ENCODE measurements at places on chromosomes 1 and 21.

- DNase-seq, result no peak
Observed at GRCh38 chr21:39065917-39066316, 117.3 kb downstream of the PSMG1 start.

DNA sequence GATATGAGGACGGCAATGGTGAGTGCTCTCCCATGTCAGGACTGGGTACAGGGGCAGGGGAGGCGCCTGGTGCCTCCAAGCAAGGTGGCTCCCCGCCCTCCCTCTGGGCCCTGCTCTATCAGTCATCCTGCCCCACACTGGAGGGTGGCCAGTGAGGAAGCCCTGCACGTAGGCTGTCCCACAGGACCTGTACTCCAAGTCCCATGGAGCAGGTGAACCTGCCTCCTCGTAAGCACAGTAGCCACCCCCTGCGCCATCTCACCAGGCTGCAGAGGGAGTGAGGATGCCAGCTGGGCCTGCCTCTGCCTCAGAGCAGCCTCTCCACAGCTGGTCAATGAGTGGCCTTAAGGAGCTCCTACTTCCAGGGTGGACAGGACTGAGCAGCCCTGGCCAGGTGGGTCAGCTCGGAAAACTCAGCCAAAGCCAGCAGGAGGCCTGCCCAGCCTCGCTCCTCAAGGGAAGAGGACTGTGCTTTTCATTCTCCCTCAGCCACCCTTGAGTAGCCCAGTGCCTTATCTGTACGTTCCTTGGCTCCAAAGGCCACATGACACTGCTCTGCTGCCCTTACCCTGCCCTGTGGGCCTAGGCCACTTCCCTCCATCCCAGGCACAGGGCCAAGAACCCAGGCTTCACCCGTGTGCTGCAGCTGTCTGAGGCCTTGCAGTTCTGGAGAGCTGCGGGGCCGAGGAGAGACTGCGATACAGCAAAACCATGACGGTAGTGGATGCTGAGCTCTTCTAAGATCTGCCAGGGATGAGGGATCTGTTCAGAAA lies 39.6 kb downstream of the SLC45A1 start:
- no peak for DNase-seq

- no peak for DNase-seq
Observed at GRCh38 chr1:243469497-243469896, 213.7 kb downstream of the SDCCAG8 start.

- DNase-seq, result no peak
Observed at GRCh38 chr1:93851327-93851712, 27.7 kb downstream of the DNTTIP2 start.

- DNase-seq, result peak; percentile 49
Observed at GRCh38 chr1:24910751-24911650, 19.1 kb downstream of the RUNX3 start.

DNA sequence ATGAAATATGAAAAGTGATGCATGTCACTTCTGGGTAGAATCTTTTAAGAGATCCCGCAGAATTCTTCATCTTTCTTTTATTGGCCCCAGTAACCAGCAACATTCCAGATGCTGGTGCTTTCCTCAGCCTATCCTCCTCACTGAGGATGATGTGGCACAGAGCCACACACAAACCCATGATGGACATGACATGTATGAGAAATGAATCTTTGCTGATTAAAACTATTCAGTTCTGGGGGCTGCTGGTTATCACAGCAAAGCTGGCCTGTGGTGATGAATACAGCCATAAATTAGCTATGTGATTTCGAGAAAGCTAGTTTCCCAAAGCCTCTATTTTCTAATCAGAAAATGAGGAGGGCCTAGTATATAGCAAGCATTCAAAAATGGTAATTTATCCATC lies 8.3 kb upstream of the ERICH3 start:
- no peak for DNase-seq

DNA sequence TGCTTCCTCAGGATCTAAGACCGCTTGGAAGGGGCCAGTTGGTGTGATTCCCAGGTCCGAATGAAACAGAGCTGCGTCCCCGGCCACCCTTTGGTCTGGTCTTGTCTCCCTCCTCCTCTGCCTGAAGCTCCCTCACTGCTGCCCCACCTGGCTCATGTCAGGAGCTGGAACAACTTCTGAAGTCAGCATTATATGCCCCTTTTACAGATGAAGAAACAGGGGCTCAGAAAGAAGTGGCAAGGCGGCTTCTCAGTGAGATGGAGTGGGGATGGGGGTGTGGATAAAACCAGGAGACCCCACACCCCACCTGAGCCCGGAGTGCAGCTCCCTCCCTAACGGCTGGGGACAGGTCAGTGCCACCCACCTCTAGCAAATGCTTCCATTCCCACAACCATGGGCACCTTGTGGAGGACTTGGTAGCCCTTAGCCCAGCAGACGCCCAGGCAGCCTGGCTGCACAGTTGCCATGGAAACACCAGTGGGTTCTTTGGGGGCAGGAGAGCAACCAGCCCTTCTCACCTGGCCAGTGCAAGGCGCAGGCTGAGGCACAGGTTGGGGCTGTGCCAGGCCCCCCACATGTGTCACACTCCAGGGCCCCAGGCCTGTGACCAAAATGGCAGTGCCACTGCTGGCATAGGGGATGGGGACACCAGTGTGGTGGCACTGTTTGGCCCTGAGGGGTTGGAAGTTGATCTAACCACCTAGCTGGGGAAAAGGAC lies 31.9 kb upstream of the ECE1 start:
- no peak for DNase-seq

GRCh38 chr1:215517441-215517891 lies 49.6 kb upstream of the KCTD3 start:
- DNase-seq, result peak; percentile 87

DNA sequence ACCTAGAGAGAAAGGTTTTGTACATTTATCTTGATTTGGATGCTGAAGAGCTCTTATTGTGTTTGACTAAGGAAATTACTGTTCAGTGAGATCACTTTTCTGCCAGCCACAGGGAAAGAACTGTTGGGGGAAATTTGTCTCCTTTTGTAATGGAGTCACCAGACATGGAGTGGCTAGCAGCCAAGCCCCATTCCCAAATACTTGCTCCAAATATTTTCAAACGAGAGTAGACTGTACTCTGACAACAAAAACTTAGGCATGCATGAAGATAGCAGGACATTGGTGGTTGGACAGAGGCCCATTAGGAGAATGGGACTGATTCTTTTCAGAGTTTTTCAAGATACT lies 21.1 kb downstream of the IPO9 start:
- DNase-seq, result peak; percentile 96

DNA sequence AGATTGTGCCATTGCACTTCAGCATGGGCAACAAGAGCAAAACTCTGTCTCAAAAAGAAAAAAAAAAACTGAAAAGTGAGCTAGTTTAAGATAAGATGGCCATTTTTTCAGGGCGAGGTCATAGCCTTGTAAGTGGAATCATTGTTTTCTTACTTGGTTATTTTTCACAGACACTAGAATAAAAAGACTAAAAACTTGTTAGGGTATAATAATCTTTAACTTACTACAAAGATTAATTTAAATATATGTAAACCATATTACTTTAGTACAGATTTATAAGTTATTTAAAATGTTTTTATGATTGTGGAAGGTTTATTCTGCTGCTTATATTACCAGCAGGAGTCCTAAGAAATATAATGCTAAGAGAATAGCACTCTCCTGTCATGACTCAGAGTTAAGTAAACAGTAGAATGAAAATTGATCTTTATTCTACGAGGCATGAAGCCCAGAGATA lies 23.5 kb downstream of the ANGPTL1 start:
- peak; percentile 71 for DNase-seq

- no peak for DNase-seq
Observed at GRCh38 chr1:182139496-182139895, 78.0 kb upstream of the ZNF648 start.

DNA sequence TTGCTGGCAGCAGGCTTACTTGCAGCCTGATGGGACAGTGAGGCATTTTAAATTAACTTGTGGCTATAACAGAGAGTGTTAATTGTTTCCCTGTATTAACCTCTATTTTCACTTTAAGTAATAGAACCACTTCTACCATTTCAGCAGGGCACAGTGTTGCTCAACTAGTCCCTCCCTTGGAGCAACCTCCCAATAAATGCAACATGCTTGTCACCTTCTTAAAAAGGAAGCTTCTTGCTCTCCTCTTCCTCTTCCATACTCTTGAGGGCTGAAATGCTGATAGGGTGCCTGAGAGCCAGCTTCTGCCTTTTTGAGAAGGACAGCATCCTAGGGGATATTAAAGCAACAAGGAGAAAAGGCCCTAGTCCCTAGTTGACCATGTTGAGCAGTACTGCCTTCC lies 52.1 kb downstream of the C4BPA start:
- DNase-seq, result no peak

- peak; percentile 4 for DNase-seq
Observed at GRCh38 chr1:152739841-152740240, 18.0 kb upstream of the KPRP start.

GRCh38 chr1:196438329-196438728 lies 169.9 kb downstream of the KCNT2 start:
- DNase-seq, result no peak

- DNase-seq, result no peak
Observed at GRCh38 chr1:216820345-216820744, 97.1 kb upstream of the ESRRG start.

DNA sequence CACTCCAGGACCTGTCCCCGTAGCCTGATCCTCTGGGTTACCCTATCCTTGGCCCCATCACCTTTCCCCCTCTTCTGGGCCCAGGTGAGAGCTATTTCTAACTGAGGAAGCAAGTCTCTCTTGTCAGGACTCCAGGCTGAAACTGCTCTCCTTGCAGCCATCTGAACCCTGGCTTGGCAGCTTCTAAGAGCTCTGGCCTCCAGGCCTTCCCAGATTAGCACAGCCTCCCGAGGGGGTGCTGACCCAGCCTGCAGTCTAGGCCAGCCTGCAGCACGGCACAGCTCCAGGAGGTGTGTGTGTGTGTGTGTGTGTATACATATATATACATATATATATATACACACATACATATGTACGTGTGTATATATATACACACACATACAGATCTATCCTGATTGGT lies 17.4 kb downstream of the CACNA1S start:
- DNase-seq, result no peak

- peak; percentile 82 for DNase-seq
Observed at GRCh38 chr1:36285443-36286101, 20.6 kb upstream of the SH3D21 start.

DNA sequence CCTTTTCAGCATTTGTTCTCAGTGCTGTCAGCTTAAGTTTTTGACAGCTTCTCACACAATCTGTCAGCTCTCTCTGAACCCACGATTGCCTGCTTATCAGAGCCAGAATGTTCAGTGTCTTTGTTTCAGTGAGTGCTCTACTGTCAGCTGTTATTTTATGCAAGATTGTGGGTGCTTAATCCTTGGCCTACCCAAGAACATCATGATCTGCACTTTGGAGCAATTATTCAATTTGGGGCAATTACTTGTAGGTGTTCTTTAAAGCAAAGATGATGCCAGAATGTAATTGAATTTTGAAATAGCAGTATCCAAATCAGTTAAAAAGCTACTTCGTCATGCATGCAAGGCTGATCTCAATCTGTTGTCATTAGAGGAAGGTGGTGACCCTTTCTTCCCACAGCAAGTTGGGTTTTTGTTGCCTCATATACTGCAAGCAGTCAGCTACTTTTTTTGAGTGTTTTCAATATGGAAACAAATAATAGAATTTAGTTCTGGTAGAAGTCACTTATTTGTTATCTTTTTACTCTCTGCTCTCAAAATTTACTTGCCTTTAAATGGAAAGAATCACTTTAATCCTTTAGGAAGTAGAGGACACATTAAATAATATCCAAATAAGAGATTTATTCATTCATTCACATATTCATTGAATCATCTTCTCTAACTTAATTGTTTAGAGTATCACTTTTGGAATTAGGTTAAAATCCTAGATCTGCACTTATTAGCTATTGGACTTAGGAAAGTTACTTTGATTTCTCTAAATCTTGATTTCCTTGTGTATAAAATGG lies 253.5 kb upstream of the CACYBP start:
- no peak for DNase-seq

DNA sequence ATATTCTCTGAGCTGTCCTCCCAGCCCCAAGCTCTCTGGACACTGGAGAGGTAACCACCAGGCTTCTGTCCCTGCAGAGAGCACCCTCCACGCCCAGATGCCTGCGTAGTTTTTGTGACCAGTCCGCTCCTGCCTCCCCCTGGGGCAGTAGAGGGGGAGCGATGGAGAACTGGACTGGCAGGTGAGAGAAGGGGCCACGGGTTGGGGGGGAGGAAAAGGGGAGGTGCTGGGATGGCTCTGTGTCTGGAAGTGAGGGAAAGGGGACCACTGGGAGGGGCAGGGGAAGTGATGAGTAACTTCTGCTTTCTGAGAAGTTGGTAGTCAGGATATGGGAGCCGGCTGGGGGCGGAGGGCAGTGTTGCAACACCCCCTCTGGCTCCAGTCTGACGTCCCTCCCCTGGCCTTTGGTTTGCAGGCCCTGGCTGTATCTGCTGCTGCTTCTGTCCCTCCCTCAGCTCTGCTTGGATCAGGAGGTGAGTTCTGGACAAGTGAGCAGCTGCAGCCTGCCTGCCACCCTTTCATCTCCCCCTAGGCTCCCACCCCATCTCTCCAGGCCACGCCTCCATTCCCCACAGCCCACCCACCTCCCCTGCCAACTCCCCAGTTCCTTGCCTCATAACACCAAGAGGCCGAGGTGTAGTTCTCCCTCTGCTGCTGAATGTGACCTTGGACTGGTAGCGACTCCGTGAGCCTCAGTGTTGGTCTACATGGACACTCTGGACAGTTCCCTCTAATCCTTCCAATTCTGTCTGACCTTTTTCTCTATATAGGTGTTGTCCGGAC lies 3.1 kb downstream of the ADAMTSL4 start:
- DNase-seq, result peak; percentile 87

DNA sequence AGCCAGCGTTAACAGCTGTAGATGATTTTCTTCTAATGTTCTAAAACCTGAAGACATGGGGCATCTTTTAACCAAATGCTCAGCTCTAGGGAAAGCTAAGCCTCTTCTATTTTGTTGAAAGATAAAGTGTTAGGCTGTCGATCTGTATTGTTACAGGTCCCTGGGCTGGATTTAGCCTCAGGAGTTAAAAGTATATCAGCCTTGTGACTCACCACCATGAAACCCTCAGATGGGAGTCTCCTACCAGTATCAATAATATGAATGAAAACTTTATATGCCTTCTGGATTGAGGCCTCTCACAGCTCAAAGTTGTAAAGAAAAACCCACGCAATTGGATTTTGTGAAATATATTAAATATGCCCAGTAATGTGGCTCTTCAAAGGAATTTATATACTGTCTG lies 231.6 kb downstream of the FGGY start:
- no peak for DNase-seq

DNA sequence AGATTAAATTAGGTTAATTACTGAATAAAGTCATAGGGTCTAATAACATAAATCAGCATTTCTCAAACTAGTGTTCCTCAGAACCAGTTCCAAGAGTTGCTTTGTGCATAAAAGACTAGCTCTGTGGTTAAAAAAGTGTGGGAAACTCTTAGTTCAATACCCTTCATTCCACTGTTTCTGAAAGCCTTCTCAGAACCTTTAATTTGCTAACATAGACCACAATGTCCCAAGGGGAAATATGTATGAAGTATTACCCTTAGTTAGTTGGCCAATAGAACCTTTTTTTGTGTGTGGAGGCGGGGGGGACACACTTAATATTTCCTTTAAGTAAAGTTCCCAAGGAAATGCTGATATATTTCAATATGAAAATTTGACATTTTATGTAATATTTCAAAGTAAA lies 20.4 kb downstream of the ODF2L start:
- DNase-seq, result peak; percentile 51

Data from fibroblast of skin of right biceps (primary cell).